Activated T-cell treated with anti-CD3 and anti-CD28 coated beads, Interleukin-2, amount 50 U/mL, for 48 hours (primary cell): ENCODE measurements at places on chromosomes 1 and 21.

DNA sequence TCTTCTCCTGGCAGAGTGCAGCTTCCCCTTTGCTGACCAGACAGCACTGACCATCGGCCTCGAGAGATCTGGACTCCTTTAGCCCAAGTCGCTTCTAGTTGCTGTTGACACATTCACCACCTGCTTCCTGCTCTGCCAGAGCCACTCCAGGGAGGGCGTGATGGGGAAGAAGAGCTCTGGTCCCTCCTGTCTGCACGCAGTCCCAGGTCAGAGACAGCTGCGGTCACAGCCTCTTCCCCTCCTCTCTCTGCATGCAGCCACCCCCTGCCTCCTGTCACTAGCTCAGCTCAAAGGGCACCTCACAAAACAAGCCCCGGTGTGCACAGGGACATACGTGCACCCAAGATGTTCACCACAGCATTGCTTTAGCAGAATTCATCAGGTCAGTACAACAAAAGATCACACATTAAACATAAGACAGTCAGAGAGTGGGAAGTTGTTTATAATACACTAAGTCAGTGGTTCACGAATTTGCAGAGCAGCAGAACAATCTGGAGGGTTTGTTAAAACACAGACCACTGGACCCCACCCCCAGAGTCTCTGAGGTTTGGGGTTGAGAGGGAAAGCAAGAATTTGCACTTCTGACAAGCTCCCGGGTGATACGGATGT, 132.9 kb downstream of the SYF2 start:
- DNase-seq: peak; percentile 62

- no peak for DNase-seq
Observed at GRCh38 chr1:15997076-15997585, 6.9 kb upstream of the SRARP start.

DNA sequence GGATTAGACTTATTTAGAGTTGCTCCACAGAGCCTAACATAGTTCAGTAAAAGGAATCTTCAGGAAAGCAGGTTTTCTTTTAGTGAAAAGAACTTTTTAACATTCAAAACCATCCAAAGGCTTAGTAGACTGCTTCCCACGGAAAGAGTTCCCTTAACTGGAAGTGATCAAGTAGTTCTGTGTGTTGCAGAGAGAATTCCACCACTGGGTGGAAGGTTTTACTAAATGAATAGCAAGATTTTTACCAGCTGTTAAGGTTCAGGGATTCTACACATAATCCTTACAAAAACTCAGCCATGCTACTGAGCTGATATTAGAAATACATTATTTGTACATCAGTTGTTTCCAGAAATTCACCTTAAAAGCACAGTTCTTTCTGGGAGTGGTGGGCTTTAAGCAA, 119.7 kb downstream of the GDAP2 start:
- DNase-seq: no peak

DNA sequence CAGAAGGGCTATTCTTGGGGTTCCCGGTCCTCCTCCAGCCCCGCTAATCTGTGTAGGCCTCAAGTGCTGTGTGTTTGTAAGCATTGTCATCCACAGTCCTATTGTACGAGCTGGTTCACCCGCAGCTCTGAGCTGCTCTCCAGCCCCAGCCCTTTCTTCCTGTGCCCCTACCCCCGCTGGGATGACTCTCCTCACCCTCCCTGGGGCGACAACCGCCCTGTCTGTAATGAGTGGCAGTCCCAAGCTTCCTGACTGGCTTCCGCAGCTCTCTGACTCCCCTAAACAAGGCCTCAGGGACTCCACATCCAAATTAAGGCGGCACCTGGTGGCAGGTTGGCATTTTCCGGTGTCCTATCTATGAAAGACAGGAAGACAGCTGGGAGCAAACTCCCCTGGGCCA, 45.8 kb downstream of the TFF3 start:
- no peak for DNase-seq

DNA sequence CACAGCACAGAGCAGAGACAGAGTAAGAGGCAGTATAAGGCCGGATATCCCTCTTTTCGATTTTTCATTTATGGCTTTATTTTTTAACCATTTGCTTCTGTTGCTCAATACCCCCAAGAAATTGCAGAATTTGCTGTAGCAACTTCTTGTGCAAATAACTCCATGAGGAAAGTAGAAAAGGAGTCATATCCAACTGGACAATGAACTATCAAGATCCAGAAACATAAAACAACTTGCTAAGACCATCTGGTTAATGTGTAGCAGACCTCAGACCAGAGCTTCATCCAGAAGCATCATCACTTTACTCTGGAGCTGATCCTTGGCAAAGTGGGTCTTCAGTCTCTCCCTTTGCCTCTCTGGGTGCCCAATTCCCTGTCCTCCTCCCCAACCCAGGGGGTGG, 45.9 kb downstream of the ZNF697 start:
- no peak for DNase-seq

DNA sequence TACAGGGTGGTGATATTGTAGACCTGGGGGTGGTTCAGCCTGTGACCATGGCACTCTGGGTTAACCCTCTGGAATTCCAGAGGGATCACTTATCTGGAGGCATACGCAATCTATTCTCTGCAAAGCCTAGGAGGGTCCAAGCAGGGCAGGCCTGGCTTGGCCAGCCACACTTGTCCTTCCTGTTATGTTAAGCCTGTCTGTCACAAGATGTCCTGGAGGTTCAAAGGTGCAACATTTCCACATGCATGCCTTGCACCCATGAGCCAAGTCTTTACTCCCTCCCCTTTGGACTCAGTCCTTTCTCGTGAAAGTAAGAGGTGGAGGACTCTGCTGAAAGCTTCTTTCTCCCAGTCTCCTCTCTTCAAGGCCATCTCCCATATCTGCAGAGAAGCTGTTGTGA, 345.1 kb downstream of the HHIPL2 start:
- no peak for DNase-seq

- no peak for DNase-seq
Observed at GRCh38 chr21:28687586-28687985, 305.1 kb downstream of the LTN1 start.

DNA sequence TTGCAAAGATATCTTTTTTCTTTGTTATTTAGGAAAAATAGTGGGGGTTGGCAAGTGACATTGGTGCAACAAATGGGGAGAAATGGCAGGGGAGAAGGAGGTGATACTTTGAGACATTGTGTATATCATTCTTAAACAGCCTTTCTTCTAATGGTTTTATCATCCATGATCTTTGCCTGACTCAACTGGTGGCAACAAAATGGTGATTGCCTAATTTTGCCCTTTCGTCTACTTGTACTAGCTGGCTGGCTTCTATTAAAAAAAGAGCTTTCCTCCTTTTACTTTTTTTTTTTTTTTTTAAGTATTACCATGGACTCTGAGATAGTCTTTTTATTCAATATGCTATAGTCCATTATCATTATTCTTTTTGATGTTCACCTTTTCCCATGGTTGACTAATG, 27.7 kb downstream of the DESI2 start:
- no peak for DNase-seq

DNA sequence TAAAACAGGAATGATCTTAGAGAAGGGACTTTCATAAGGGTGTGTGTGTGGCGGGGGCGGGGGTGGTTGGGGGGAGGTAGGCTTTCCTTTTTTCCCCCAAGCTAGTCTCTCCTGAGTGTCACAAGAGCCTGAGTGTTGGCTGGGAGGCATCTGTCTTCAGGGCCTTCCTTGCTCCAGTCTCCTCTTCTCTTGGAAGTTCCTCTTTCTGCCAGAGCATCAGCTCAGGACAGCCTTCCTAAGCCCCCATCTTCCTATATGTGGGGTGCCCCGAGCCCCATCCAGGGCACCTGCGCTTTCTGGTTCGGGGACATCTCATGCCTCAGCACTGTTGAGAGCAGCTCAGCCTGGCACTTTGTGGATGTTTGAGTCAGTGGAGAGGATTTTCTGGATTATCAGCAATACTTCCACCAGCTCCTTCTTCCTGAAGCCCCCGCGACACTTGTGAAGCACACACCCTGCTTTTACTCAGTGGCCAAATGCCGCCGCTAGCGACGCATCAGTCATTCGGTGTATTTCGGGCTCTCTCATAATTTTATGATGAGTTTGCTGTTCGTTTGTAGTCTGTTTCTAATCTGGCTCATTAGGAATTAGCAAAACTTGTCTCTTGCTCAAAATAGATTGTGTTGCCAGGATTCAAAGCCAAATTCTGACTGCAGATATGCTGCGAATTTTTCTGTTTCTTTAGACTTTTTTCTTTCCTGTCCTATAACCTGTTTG, 61.7 kb downstream of the GALNT2 start:
- DNase-seq: no peak

DNA sequence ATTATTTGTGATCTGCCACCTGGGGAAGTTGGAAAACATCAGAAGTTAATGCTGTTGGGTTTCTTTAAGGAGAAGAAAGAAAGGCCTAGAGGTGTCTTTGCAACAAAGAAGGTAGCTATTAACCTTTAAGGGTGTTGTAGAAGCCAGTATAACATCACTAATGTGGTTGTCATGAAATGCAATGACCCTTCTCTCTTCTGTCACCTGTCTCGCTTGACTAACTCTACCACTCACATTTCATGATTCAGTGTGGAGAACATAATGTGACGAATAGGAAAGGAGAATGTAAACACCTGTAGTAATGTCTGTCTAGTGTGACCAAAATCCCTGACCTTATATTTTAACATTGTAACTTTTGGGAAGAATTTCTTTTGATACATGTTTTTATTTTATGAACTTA, 211.7 kb upstream of the UBE2U start:
- no peak for DNase-seq

- DNase-seq: no peak
Observed at GRCh38 chr1:220872296-220872695, 6.9 kb upstream of the HLX start.
